ENCODE measurements at places on chromosomes 7 and 10.

DNA sequence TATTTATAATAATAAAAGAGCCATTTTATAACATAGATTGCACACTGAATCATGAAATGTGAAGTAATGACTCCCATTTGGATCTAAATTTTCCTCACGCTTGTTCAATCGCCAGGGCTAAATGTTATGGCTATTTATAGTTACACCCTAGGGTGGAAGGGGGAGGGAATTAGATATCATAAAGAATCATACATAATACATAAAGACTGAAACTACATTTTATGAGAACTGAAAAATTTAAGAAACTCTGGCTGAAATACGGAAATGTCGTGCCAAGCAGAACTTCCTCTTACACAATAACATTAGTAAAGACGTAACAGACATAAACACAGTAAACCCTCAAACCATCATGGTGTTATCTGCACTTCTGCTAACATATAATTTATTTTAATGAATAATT is 327.5 kb upstream of the PHF14 start:
- no peak for DNase-seq

GRCh38 chr7:46775020-46775419 is 806.9 kb downstream of the TNS3 start:
- DNase-seq = no peak

DNA sequence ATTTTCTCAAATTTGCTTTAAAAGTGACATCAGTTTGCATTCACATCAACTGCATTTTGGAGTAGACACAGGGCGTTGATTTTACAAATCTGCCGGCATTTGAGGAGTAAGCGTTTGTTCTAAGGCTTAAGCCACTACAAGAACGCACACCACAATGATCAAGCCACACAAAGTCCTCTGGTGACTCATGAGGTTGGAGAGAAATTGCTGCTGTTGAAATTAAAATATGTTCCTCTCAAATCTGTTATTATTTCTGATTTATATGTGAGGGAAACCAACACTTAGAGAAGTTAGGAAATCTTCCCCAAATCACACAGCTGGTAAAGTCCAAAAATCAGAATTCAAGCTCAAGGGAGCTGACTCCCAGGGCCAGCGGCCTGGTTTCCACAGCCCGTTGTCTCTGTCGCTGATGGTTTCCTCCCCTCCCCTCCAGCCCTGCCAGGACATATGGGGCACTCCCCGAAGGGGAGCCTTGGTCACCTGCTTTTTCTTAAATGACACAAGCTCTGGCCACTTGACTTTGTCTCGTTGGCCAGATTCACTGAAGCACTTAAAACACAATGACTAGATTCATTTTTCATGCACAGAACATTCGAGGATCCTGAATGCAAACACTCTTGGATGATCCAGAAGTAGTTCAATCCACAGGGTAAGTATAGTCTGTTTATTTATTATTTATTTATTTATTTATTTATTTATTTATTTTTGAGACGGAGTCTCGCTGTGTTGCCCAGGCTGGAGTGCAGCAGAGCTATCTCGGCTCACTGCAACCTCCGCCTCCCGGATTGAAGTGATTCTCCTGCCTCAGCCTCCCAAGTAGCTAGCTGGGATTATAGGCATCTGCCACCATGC is 29.2 kb upstream of the KLF6 start:
- DNase-seq = no peak

DNA sequence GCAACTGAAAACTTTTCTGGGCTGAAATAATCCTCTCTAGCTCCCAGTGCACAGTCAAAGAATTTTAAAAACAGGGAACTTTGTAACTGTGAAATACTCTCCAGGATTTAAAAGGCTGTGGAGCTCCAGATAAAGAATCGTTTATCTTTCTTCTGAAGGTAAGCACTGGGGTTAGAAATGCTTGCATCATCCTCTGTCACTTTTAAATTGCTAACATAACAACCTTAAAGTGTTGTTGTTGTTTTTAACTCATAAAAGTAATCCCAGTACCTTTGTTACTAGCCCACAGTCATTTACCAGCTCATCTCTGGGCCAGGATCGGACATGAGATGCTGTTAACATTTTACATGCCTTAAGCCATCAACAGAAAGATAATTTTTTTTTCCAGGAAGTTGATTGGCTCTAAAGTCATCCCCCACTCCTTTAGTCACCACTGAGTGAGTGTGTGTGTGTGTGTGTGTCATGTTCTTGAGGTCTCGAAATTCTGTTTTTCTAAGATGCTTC is at the start of gene SLC39A12:
TSS of gene SLC39A12 (plus strand) at position 51 of the 504 bp plus-strand sequence. CDS start 1,359 bp downstream, outside the sequence.
- DNase-seq = no peak

DNA sequence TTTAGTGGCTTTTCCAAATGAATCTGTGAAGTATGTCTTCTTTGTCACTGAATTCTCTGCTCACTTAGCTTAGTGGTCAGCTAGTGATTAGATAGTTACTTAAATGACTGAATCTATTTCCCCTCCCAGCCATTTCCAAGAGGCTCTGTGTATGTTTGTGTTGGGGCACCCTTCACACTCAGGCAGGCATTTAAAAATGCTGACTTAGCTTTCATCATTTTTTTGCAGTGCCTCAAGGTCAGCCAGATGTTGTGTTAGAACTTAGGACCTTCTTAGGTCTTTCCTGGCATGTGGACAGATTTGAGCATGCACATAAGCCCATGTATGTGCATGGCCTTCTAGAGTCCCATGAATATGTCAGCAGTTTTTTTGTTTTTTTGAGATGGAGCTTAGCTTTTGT is 25.4 kb upstream of the HHEX start:
- DNase-seq = no peak

DNA sequence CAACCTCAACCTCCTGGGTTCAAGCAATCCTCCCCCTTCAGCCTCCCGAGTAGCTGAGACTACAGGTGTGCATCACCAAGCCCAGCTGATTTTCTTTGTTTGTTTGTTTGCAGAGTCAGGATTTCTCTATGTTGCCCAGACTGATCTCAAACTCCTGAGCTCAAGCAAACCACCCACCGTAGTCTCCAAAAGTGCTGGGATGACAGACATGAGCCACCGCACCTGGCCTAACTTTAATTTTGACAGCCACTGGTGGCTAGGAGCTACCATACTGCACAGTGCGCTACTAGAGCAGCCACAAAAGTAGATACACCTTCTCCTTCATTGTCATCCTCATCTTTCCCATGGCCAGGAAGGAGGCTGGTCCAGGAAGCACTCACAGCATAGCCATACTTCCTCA is 31.2 kb upstream of the GATA3 start:
- no peak for DNase-seq

GRCh38 chr10:123562811-123563580 is 103.2 kb upstream of the GPR26 start:
- no peak for DNase-seq

- DNase-seq = no peak
Observed at GRCh38 chr10:86104611-86105145, 261.9 kb downstream of the GRID1 start.

DNA sequence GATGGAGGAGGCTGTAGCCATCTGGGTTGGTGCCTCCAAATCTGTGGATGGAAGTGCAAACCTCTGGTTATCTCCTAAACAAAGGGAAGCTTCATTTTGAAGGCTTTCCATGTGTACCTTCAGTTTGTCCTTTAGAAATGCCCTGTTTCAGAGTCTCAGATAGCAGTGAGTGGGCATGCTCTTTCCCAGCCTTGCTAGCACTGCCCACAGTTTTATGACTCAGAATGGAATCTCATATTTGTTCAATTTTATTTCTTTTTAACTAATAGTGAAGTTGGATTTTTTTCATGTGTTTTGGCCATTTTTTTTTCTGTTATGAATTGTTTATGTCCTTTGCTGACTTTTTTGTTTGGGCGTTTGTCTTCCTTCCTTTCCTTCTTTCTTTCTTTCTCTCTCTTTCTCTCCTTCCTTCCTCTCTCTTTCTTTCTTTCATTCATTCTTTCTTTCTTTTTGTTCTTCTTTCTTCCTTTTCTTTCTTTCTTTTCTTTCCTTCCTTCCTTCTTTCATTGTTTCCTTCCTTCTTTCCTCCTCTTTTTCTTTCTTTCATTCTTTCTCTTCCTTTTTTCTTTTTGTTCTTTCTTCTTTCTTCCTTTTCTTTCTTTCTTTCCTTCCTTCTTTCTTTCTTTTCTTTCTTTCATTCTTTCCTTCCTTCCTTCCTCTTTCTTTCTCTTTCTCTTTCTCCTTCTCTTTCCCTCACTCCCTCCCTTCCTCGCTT is 25.6 kb downstream of the PRF1 start:
- no peak for DNase-seq

DNA sequence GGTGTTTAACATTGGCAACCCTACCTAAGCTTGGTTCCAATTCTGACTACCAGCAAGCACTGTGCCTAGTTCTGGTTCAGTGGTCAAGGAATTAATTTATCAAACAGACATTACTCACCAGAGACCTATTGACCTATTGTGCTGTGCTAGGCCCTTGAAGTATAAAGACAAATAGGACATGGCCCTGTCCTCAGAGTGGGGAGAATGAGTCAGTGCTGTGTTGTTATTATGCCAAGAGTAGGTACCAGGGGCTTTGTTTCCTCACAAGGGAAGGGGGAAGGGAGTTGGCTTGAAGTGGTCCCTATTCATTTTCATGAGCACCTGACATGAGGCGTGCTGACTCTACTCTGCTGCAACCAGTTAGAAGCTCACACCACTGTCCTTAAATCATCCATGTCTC is 62.6 kb upstream of the PLPP4 start:
- DNase-seq = no peak

DNA sequence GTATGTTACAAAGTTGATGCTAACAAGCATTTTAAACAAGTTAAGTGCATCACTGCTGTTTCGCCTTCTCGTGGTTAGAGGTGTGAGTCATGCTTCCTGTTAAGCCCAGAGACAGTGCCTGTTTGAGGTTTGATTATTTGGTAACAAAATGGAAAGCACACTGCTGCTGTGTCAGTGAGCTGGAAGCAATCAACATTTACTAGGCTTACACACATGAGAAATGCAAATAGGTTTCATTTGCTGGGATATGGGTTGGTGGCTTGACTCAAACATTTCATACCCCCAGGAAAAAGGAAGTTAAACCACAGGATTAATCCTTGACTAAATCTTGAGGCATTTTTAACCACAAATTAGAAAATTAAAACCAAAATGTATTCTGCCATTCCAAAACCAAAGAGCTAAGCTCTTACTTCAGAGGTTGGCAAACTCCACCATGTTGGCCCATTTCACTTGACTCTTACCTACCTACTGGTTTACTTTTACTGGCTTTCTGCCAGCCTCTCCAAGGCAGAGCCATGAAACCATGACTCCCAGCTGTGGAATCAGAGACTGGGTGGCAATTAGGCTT is 139.2 kb downstream of the ETV1 start:
- no peak for DNase-seq

DNA sequence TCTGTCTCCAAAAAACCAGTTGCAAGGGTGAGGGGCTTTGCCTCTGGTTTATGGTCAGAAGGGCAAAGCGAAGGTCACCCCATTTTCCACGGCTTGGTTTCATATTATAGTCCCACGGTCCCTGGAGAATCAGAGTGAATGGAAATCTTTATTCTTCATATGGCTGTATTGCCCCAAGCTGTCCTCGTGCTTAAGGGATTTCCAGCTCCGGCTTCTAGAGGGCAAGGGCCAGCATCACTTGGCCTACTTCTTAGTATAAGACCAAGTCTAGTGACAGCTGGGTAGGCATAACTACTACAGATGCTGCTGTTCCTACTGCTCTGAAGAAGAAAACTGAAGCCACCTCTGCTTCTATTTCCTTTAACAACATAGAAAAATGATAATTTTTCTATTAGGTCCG is 63.2 kb downstream of the PARP12 start:
- no peak for DNase-seq

DNA sequence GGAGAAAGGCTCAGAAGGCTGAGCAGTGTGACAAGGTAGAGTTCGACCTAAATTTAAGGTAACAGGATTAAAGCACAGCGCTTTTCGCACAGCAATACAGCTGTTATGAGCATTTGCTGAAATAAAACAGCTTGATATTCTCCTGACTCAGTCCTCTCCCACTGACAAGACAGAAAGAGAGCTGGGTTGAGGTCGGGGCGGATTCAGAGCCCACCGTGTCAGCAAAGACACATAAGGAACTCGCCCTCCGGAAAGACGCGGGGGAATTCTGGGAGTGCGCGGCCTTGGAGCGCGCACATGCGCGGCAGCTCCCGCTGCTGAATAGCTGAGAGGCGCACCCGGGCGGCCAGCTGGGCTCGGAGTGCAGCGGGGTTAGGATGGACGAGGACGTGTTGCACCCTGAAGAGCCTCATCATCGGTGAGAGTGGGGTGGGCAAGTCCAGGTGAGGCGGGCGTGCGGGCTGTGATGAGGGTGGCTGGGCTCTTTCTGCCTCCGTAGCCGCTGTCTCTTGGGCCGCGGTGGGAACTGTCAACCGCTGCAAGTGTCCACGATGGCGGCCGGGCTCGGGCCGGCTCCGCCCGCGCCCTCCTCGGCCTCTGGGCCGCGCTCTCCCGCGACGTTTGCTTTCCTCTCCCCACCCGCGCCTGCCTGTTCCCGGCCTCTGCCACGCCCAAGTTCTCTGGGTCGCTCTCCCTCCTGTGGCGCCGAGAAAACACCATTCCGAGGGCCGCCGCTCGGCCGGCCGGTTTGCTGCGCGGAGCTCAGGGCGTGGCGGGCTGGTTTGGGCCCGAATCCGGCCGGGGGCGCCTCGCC is 120.6 kb downstream of the LYZL1 start:
- peak; percentile 41 for DNase-seq

GRCh38 chr7:39504963-39505362 is 61.2 kb upstream of the YAE1 start:
- DNase-seq = no peak

DNA sequence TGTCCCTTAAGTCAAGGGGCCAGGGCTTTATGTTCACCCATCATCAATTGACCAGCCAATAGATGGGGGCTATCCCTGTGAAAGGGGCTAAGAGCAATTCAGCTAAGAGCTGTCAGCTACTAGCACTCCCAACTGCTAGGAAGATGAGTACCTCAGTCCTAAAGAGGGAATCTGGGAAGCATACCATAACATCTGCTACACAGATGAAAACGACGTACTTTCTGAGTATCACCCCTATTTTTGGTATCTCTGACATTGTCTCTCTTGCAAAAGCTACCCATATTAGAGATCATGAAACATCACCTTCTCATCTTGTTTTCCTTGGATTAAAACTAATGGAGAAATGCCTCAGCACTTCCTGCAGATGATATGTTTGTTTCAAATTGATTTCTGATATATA is 7.5 kb upstream of the SMNDC1 start:
- no peak for DNase-seq

DNA sequence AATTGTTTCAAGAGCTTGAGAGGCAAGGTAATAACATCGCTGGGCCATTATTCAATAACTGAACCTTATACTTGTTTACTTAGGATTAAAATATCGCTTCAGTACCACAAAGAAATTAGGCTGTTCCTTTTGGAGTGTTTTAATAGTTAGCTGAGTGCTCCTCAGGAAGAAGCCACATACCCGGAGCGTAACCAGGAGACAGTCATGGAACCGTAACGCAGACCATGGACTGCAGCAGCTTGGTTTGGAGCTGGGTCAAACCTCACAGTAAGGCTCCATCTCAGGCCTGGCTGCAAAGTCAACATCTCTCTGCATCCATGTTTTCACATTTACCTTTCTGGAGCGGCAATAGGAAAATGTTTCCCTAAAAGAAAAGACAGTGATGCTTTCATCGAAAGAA is 599.0 kb downstream of the TNS3 start:
- DNase-seq = no peak
